ENCODE measurements at places on chromosomes 12 and 14.

- DNase-seq: no peak
Measured at GRCh38 chr14:62819931-62820330, 225.3 kb downstream of the KCNH5 start.

GRCh38 chr12:12010277-12011039, 60.3 kb upstream of the BCL2L14 start:
- peak; percentile 61 for DNase-seq

- DNase-seq: no peak
Measured at GRCh38 chr12:49821373-49822287, 6.6 kb downstream of the NCKAP5L start.

GRCh38 chr12:25719505-25719904, 166.4 kb upstream of the LMNTD1 start:
- DNase-seq: no peak

DNA sequence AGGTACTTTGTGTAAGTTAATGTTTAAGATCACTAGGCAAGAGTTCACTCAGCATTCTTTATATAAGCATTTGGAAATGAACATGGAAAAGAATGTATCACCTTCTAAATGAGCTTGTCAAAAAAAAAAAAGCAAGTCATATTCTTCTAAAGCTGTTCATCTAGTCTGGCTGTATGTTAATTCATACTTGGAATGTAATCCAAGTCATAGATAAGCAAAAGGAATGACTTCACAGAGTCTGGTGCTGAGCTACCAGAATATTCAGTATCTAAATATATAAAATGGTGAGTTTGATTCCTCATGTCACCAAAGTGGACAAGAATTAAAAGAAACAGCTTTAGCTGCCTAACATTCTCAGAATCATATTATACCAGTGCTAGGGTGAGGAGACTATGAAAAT, 4.9 kb downstream of the OR6C4 start:
- no peak for DNase-seq

DNA sequence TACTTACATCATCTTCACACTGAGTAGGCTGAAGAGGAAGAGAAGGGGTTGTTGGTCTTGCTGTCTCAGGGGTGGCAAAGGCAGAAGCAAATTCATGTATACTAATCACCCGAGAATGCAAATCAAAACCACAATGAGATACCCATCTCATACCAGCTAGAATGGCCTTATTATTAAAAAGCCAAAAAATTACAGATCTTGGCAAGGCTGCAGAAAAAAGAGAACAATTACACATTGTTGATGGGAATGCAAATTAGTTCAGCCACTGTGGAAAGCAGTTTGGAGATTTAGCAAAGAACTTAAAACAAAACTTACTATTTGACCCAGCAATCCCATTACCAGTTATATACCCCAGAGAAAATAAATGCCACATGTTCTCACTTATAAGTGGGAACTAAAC, 154.9 kb downstream of the SEC23A start:
- no peak for DNase-seq

DNA sequence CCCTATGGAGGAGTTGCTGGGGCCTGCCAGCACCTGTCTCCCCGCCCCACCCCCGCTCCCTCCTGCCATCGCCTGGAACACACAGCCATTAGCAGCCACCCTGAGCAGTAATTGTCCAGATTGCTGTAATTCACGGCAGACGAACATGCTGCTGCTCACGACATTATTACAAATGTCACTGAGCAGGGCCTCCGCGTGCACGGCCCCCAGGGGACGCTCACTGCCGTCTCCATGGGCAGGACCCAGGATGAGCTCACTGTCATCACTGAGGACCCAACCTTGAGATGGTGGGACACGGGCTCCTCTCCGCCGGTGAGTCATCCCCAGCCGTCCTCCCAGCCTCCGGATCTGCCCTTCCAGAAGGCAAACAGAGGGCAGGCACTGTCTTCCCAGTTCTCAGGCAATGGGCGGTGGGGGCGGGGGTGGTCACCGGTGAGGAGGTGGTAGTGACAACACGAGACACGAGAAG, 100.4 kb downstream of the RFLNA start:
- no peak for DNase-seq

DNA sequence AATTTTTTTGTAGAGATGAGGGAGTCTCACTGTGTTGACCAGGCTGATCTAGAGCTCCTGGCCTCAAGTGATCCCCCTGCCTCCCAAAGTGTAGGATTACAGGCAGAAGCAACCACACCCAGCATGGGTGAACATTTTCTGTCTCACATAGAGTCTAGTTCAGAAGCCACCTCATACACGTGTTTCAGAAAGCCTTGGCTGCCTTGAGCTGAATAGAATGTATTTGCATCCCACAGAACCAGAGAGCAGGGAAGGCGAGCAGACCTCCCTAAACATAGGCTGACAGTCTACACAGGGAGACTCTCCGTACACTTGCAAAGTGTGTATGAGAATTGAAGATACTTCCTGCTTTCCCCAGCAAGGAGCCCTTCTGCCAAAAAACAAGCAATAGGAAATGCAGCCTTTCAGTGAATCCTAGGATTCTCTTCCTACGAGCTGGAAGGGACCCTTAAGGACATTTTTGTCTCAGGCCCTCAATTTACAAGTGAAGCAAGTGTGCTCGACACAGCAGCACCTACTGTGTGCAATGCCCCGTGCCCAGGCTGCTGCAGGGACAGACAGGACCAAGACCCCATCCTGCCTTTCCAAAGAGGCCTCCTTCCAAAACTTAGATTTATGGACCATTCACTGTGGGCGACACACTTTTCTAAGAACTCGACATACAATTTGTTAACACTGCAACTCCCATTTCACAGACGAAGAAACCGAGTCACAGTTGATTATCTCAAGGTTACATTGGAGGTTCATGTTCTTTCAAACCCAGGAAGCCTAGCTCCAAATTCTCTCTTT, 11.2 kb downstream of the NUAK1 start:
- no peak for DNase-seq

DNA sequence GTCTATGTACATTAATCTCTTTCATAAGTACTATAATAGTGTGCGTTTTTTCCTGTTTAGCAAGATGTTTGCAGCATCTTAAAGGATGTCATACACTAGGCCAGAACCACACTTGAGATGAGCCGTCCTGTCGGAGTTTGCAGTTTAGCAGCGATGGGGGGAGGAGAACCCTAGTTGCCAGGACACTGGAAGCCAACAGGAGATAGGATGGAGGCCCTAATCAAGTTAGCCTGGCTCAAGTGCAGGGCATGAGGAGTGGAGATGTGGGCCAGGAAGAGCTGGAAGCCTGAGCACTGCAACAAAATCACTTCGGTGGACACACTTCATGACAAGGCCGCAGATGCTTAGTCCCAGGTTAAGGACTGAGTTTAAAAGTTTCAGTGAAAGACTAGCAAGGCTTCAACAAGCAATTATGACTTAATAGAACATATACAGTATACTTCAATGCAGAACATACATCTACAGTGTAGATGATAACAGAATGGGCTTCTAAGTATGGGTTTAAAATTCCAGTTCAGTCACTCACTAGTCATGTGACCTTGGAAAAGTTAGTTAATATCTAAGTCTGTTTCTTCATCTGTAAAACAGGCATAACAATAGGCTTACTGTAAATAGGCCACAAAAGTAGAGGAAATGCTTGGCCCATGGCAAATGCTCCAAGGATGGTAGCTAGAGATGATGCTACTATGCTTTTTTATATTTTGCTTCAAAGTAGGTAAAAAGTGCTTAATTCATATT, 77.1 kb downstream of the PTPN21 start:
- no peak for DNase-seq

DNA sequence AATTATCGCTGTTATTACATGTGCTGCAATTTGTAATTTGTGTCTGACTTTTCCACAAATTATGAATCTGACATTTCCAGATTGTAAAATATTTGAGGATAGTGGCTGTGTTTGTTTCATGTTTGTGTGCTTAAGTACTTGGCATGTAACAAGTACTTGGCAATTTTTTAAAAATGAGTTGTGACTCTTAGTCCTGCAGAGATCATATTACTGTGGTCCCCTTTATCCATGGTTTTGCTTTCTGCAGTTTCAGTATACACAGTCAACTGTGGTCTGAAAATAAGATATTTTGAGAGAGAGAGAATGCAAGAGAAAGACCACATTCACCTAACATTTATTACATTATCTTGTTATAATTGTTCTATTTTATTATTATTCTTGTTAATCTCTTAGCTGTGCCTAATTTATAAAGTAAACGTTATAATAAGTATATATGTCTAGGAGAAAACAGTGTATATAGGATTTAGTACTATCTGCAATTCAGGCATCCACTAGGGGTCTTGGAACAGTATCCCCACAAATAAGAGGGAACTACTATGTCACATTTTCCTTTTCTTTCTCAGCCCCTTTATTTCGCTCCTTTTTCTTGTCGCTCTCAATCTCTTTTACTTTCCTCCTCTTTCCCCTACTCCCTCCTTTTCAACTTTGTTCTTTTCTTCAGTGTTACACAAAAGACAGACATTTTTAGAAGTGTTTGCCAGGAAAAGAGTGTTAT, 176.1 kb downstream of the FUT8 start:
- DNase-seq: no peak

GRCh38 chr12:40942326-40942725, 245.8 kb upstream of the PDZRN4 start:
- DNase-seq: no peak

DNA sequence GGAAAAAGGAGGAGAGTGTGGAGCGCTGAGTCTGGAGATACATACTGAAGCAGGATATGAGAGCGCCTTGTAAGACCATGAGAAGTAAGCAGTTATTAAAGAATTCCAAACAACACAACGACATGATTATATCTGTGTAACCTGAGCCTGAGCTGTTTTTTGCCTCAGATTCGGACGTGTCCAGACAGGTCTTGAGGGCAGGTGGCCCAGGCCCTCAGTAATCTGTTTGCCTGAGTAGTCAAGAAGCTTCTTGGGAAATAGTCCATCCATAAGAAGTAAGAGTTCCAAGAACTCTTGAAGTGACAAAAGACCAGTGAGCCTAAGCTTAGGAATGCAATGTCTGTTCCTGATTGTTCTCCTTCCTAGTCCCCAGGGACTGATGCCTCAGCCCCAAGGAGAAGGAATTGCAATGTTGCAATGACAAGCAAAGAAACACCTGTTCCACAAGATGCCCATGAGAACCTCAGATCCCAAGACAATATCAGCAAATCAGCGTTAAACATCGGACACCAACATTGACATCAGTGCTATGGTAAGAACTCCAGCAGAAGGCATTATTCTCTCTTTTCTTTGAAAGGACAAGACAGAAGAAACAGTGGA, 34.7 kb upstream of the ADAMTS20 start:
- DNase-seq: no peak

DNA sequence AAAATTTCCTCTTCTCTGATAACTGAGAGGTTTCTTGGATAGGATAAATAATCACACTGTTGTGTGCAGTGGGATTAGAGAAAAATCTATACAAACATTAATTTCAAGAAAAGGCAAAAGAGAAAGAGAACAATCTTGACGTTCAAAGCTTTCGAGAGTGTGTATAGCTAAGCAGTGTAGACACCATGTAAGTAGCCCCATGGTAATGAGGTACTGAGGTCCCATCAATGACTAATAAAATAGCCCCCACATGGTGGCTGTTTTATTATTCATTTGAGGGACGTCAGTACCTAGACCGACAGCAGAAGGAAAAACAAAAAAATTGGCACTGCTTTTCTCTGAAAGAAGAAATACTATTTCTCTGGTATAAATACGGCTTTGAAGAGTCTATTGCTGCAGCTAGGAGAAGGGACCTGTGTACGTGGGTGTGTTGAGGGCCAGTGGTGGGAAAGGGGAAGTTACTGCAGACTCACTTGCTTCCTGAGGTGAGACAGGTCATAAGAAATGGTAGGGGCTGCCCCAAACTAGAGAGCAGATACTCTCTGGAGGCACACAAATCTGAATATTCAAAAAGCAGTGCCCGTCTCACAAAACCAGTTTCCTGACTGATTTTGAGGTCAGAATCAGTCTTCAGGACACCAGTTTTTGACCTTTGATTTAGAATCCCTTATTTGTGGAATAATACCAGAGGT, 339.8 kb downstream of the EMP1 start:
- DNase-seq: no peak

GRCh38 chr14:72744416-72745120, 149.3 kb downstream of the DPF3 start:
- DNase-seq: no peak

DNA sequence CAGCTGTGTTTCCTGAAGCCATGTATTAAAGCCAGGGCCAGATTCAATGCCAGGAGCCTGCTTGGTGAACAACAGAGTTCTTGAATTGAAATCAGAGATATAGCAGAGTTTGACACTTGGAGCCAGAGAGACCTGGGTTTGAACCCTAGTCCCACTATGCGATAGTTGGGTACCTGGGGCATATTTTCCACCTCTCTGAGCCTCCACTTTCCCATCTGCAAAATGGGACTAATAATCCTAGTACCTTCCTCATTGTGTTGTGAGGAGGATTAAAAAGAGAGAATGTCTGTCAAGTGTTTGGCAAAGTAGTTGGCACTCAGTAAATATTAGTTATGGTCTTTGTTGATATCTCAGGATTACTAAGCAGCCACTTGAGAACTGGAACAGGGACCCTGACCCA, 6.0 kb upstream of the HRK start:
- no peak for DNase-seq

GRCh38 chr12:72330301-72330700, 58.1 kb downstream of the TRHDE start:
- DNase-seq: no peak

DNA sequence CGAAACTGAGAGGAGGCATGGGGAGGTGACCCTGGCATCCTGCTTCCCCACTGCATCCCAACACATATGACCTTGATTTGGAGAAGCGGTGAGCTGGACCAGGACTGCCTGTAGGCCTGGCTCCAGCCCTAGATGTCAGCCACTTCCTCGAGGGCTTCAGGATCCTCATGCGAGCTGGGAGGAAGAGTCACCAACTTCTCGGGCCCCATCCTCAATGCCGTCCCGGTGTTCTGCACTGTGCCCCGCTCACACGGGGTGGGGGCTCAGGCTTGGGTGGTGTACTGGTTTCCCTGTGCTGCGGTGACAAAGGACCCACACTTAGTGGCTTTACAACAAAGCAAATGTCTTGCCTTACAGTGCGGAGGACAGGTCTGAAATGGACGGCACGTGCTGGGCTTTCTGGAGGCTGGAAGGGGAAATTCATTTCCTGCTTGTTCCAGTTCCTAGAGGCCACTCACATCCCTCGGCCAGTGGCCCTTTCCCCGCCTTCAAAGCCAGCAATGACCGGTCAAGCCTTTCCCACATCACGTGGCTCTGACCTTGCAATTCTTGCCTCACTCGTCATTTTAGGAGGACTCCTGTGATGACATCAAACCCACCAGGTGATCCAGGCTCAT, 298.1 kb upstream of the RTL1 start:
- no peak for DNase-seq

GRCh38 chr12:76669981-76670380, 93.9 kb upstream of the ZDHHC17 start:
- DNase-seq: no peak

GRCh38 chr14:20606190-20606901, 15.2 kb upstream of the RNASE12 start:
- no peak for DNase-seq

All from activated naive CD4-positive, alpha-beta T cell treated with anti-CD3 and anti-CD28 coated beads, Interleukin-2, amount 50 U/mL, for 16 hours (primary cell).